ENCODE measurements at places on chromosomes 4 and X. TPM values are rescaled to one million over a fixed set of nuclear protein-coding genes. Genes with fewer than 3 reads are reported as not detected.

- DNase-seq: no peak
Observed at GRCh38 chrX:74509989-74510388, 88.7 kb downstream of the SLC16A2 start.

- no peak for DNase-seq
Observed at GRCh38 chr4:84146300-84146959, 352.7 kb downstream of the NKX6-1 start.

DNA sequence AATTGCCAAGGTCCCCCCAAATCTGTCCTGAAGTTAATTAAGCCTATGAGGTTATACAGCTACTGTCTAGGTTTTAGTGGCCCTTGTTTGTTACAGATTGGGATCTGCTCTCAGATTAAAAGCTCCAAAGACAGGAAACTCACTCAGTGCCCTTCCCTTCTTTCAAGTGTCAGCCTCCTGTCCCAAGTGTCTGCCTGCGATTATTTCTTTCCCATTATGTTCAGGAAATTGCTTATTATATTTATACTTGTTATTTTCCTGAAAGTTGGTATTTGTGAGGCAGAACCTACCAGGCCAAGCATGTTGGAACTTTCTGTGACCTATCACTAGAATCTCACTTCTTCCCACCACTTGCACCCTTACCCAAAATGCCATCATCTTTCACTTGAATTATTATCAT is 173.2 kb downstream of the AREG start:
- DNase-seq: no peak

SH3BP2 gene
- 49.9 TPM for total RNA-seq

SLC25A43 gene
- 3.6 TPM for total RNA-seq

PLP1 gene
- 9.3 TPM for total RNA-seq

- no peak for DNase-seq
Observed at GRCh38 chr4:111838406-111838930, 306.8 kb upstream of the FAM241A start.

CPZ gene
- total RNA-seq: 2.0 TPM

GRCh38 chrX:134418317-134419113 is 41.5 kb upstream of the HPRT1 start:
- DNase-seq: no peak

- no peak for DNase-seq
Observed at GRCh38 chr4:7705062-7705461, 234.6 kb downstream of the AFAP1 start.

DNA sequence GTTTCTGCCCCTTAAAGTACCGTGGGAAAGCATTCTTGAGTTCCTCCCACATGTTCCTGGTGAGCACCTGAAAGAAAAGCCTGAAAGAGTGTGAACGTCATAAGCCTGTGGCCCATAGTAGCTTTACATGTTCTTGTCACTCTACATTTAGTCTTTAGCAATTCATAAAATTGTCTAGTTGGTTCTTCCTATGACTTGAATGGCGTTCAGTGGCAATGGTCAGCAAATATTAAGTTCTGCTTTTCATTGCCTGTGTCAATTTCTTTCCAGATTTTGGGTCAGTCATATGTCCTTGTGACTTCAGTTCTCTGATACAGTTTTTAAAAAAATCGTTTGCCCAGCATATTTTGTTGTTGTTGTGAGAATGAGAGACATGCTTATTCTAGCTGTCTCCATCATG is 650.0 kb upstream of the BOD1L1 start:
- DNase-seq: no peak

DNA sequence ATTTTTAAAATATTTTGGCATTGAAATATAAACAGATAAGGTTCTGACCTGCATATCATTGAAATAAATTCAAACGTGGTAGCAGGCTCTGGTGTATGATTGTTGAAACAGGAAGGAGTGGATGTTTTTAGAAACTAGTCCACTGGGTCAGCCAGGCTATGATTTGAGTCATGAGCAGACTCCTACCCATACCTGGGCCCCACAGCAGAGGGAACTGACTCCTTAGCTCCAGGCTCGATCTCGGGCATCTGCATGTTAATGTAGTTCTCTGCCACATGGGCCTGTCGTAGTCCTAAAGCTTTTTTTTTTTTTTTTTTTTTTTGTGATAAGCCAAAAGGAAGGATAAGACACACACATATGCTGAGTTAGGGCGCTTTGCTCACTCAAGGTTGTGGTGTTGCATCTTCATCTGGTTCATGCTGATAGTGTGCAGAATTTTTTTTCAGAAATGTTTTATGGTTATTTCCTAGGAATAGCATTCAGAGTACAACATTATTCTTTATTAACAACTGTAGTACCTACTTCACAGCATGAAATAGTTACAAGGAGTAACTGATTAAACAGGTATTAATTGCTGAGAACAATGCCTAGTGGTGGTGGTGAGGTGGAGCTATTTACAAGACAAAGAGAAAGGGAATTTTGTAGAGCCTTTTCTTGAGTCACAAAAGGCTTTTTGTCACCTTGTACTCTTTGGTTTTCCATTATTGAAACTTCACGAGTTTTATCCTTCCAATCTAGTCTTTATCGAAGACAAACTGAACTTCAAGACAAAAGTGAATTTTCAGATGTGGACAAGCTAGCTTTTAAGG is 27.3 kb downstream of the OFD1 start:
- DNase-seq: peak; percentile 27

DNA sequence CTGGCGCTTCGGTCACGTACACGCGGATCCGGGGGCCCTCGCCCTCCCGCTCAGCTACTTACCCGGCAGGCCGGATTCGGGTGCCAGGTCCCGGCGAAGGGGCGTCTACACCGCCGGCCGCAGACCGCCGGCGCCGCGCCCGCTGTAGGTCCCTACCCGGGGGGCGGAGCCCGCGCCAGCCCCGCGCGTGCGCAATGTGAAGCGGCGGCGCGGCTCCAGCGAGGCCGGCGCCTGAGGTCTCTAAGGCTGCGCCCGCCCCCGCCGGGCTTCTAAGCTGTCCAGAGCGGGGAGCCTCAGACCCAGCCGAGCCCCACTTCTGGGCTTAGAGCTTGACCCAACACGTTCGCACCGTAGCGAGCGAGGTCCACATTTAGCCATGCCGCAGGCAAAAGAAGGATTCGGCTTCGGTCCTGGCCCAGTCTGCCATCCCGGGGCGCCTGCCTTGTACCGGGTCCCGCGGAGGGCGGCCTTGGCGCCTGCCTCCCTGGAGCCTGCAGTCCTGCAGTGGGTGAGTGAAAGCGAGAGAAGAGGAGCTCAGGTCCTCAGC is at the start of gene ZNF518B:
TSS of gene ZNF518B (minus strand) at position 172 of the 547 bp plus-strand sequence. CDS start 11,098 bp downstream, outside the sequence.
- DNase-seq: peak; percentile 86

GRCh38 chr4:2842687-2843262 is 869 bp upstream of the ADD1 start:
- DNase-seq: no peak

GRCh38 chr4:54433686-54434085 is 204.6 kb downstream of the PDGFRA start:
- no peak for DNase-seq

DNA sequence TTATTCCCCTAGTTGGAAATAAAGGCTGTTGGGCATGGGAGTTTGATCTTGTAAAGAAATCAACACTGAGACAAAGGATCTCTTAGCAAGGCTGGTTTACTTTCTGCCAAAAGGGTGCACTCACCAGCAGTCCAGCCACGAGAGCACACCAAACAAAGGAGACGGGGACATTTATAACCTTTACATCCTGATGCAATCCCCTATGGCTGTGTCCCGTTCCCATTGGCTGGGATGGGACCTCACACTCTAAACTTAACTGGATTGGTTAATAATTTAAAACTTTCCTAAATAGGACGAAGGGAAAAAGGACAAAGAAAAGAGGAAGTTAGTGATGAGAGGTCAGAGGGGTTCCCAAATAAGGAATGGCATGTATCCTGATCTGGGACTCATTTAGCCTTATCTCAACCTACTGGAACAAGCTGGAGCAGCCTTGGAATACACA is 17.9 kb downstream of the METAP1 start:
- no peak for DNase-seq

- no peak for DNase-seq
Observed at GRCh38 chrX:39869846-39870601, 227.7 kb downstream of the BCOR start.

DNA sequence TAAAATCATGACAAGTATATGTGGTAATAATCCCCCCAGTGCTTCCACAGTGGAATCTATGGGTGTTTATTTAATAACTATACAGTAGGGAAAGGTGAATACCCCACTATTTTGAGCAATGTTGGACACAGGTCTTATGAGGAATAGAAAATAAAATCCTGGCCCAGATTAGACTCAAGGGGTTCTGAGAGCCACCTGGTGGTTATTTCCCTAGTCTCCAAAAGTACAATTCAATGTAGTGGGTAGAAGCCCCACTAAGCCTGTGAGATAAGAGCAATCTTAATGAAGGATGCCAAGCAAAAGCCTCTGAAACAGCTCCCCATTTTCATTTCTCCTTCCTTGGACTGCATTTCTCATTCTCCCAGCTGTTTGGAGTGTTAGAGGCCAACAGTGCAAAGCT is 328.2 kb upstream of the NR3C2 start:
- no peak for DNase-seq

DNA sequence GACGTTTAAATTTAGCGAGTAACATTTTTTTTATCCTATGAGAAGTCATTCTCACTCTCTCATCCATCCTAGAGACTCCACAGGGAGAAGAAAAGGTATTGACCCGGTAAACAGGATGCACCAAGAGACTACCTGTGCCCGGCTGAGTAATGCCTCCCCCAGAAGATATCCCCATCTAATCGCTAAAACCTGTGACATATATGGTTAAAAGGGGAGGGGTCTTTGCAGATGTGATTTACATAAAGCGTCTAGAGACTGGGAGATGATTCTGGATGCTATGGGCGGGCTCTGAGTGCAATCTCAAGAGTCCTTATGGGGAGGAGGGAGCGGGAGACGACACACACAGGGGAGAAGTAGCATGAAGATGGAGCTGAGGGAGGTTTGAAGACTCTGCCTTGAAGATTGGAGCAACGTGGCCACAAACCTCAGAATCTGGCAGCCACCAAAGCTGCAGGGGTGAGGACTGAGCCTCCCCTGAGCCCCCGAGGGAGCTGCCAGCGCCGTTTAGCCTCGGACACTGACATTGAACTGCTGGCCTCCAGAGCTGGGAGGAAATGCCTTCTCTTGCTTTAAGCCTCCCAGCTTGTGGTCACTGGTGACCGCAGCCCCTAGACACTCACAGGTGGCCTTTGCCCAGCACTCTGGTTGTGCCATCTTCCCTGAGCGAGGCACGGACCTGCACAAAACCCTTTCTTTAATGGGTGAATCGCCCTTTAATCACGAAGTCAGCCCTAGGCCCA is 11.2 kb downstream of the ABLIM2 start:
- no peak for DNase-seq

DNA sequence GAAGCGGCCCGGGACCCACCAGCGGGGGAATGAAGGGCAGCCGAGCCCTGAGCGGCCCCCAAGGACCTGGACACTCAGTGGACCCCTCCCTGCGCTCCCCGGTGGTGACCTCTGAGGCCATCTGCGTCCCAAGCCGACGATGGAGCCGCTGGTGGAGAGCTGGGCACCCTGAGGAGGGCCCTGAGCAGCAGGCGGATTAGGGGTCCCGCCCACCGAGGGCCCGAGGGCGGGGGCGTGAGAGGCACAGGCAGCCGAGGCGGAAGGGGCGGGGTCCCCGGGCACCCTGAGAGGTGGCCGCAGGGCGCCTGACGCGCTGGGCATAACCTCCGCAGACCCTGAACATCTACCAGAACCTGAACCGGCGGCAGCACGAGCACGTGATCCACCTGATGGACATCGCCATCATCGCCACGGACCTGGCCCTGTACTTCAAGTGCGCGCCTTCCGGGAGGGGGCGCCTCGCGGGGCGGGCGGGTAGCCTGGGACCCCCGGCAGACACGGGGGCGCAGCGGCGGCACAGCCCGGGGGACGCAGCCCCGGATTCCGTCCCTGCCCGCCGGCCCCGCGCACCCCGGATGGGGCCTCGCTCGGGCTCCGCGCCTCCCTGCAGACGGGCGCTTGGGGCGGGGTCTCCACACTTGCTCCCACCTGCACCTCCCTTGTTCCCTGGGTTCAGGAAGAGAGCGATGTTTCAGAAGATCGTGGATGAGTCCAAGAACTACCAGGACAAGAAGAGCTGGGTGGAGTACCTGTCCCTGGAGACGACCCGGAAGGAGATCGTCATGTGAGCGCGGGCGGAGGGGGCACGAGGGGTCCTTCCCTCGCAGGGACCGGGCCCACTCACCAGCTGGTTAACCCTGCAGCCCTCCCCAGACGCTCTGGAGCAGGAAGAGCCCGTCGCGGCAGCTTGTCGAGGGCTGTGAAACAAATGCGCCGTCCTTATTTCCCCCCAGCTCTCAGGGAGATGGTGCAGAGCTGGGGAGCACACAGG is 10.3 kb downstream of the ATP5ME start:
- DNase-seq: peak; percentile 78

- no peak for DNase-seq
Observed at GRCh38 chr4:98539741-98540140, 118.7 kb downstream of the TSPAN5 start.

TDO2 gene
- 2.6 TPM for total RNA-seq

DNA sequence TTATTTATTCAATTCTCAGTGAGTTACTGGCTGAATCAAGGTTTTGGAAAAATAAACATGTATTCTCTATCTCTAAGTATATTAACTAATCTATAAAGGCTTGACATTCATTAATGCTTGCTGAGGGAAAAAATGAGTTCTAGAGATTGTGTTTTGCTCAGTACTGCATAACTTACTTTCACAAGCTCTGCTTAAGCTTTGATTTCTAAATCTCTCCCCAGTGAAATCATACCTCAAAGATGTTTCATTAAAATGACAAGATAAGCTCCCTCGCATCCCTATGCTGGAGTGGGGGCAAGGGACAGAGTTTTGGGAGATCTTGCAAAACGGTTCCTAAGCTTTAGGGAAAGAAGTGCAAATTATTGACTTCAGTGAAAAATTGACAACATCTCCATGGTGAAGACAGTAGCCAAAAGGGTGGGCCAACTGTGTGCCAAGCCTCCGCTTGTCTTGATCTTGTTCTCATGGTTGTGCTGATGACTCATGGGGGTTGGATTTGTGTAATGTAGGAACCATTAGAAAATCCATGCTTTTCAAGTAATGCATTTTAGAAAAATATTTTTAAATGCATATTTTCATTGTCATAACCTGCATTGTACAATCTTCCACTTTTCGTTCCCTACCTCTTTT is 521.4 kb downstream of the RPA4 start:
- DNase-seq: no peak

- DNase-seq: no peak
Observed at GRCh38 chr4:168051526-168051925, 40.8 kb upstream of the ANXA10 start.

DNA sequence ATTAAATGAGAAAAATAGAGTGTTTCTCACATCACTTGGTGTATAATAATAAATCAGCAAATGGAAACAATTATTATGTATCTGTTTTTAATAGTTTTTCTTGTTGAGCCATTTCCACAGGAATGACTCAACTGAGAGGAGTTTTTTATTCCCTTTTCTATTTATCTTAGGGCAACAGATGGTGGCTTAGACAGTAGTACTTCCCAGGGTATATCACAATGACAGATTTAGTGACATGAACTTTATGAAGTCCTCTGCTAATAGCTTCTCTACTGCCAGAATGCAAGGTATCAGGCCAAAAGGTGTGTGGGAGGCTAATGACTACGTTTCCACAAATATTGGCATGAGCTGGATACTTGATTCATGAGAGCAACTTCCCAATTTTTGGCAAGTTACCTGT is 126.7 kb downstream of the HTR2C start:
- no peak for DNase-seq
